ENCODE measurements at places on chromosomes 2 and 18.

- no peak for DNase-seq
Observed at GRCh38 chr2:68646303-68646702, 2.9 kb downstream of the PROKR1 start.

GRCh38 chr2:232245111-232245510 is 133.4 kb upstream of the ALPP start:
- DNase-seq: no peak

DNA sequence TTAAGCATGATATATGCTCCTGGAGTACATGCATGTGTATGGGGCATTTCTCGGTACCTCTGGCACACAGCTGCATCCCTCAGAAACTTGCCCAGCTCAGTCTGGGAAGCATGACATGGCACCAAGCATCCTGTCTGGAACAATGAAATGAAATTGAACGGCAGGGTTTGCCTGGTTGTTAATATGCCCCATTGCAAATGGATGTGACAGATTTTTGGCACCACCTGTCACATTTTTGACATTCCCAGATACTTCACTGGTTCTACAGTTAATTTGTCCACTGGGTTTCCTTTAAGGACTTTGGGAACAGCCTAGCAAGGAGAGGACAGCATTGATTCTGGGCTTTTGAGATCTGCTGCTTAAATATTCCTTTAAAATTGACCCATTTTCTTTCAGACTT is 305.8 kb downstream of the TSN start:
- DNase-seq: no peak

- DNase-seq: no peak
Observed at GRCh38 chr2:198312596-198313483, 508.4 kb downstream of the PLCL1 start.

- no peak for DNase-seq
Observed at GRCh38 chr2:119735565-119735964, 24.2 kb upstream of the PTPN4 start.

Data from activated T-cell treated with anti-CD3 and anti-CD28 coated beads, Interleukin-2, amount 50 U/mL, for 48 hours (primary cell).